ENCODE measurements at places on chromosomes 16 and 17.

DNA sequence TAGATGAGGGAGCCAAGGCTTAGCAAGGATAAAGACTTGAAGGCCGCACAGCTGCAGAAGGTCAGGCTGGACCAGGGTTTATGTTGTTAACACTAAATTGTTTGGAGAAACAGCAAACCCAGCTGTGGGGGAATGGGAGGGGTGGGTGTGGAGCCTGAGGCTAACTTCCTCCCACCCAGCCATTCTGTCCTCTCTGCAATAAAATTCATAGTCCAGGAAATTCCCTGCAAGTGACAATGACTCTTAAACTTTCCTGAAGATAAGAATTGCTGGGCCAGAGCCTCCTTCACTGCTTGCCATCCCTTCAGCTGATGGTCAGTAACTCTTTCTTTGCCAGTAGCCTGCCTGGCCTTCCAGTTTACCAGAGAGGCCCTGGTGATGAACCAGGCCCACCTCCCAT, 19.4 kb upstream of the ATP5MC1 start:
- no peaks in the 10 kb centered on the region for H3K27me3 ChIP-seq
- H3K4me3 ChIP-seq, result no peak overlapping the region
- H3K36me3 ChIP-seq, result no peaks in the 10 kb centered on the region
- peak; percentile 65 for DNase-seq
- peaks cover 50% of the 10 kb centered on the region for H3K4me1 ChIP-seq

DNA sequence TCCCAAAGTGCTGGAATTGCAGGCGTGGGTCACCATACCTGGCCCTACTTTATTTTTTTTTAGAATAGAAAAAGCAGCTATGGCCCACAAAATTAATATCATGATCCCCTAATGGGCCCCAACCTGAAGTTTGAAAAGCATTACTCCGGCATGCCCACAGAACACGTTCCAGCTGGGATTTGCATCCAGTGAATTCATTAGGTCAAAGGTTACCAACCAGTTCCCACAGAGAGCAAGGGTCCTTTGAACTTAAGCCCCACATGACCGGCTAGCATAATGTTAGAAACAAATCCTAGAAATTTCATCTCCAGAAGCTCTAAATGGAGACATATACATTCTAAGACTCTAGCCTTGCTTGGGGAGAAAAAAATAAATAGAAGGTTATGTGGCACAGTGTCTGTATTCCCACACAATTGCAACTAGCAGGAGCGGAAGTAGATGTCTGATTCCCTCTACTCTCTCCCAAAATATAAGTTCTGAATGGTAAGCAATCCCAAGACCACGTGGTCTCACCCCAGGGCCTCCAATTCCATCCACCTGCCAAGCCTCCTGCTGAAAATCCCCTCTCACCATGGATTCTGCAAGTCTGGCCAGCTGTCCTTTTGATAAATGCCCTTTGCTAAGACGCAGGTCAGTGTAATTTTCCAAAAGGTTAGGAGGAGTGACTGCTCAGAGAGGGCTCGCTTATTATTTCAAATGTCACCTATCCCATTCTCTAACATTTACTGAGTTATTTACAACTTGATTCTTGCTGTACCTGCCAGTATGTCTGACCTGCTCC, 395.8 kb downstream of the NPIPA8 start:
- H3K27me3 ChIP-seq, result no peaks in the 10 kb centered on the region
- H3K36me3 ChIP-seq, result no peaks in the 10 kb centered on the region

DNA sequence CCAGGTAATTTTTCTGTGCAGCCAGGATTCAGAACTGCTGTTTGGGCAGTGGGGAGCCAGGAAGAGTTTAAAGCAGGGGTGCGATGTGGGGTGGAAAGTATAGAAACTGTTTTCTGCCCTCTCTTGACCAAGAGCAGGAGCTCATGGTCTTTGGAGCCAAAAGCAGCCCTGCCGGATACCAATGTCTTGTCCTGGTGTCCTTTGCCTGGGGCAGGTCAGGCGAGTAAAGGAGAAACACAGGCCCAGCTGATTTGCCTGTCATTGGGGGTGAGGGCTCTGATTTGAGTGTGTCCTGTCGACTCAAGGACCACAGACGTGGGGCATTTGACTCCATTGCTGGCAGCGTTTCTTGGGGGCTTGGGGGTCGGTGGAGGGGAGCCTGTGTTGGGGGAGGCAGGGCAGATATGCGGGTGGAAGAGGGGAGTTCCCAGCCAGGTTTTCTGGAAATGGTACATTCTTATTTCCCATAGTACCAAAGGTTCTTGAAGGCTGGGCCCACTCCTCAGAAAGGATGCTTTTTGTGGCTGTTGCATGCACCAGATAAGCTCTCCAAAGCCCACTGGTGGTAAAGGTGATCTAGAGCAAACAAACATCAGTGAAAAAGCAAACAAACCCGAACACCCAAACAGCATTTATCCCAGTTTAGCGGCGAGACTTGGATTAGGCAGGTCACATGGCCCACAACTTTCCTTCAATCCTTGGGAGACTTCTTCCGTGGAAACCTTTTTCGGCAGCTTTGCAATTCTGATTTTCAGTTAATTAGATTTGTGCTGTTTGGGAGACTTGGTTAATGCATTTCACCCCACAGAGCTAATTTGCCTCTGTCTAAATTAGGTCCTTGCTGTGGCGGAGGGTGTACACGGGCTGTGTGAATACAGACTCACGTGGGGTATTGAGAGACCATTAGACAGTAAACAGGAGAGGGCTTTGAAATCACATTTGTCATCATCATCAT, 59.0 kb downstream of the MSI2 start:
- peaks cover 9% of the 10 kb centered on the region for H3K36me3 ChIP-seq
- no peaks in the 10 kb centered on the region for H3K27me3 ChIP-seq
- no peak for DNase-seq
- H3K4me3 ChIP-seq, result no peak overlapping the region
- H3K27ac ChIP-seq, result no peak overlapping the region

DNA sequence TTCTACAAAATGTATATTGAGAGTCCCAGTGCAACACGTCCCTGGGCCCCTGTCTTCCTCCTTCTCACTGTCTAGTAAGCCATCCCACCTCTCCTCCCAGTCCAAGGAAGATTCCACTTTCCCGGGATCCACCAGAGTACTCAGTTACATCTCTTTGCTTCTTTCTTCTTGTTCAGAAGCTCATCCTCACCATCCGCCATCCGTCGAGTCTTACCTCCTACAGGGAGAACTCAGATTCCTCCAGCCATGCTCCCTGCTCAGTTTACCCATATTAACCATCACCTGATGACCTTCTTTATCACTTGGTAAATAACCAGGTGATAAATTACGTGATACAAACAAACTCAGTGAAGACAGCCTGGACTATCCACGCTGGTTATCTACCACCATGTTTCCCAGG, 57.1 kb downstream of the CYTH1 start:
- no peak overlapping the region for H3K27ac ChIP-seq
- no peak for DNase-seq
- H3K36me3 ChIP-seq, result peaks cover 5% of the 10 kb centered on the region
- H3K4me3 ChIP-seq, result no peak overlapping the region

DNA sequence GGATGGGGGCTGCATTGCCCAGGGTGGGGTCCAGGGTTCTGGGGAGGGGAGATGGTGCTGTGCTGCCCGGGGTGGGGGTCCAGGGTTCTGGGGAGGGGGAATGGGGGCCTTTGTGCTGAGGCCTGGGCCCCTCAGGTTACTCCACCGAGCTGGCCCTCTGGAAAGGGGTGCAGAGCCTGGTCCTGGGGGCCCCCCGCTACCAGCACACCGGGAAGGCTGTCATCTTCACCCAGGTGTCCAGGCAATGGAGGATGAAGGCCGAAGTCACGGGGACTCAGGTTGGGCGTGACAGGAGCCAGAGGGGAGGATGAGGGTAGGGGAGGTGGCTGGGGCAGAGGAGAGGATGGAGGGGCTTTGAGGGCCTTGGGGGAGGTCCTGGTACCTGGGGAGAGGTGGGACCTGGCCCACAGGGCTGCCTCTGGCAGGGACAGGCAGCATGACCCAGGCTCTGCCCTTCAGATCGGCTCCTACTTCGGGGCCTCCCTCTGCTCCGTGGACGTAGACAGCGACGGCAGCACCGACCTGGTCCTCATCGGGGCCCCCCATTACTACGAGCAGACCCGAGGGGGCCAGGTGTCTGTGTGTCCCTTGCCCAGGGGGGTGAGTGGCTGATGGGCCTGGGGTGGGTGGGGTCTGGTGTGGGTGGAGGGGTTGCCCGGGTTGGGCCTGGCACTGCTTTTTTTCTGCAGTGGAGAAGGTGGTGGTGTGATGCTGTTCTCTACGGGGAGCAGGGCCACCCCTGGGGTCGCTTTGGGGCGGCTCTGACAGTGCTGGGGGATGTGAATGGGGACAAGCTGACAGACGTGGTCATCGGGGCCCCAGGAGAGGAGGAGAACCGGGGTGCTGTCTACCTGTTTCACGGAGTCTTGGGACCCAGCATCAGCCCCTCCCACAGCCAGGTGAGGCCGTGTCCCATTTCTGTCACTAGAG, 7.8 kb downstream of the ITGAX start:
- no peaks in the 10 kb centered on the region for H3K4me1 ChIP-seq
- H3K27ac ChIP-seq, result no peak overlapping the region
- no peaks in the 10 kb centered on the region for H3K27me3 ChIP-seq
- no peaks in the 10 kb centered on the region for H3K36me3 ChIP-seq

DNA sequence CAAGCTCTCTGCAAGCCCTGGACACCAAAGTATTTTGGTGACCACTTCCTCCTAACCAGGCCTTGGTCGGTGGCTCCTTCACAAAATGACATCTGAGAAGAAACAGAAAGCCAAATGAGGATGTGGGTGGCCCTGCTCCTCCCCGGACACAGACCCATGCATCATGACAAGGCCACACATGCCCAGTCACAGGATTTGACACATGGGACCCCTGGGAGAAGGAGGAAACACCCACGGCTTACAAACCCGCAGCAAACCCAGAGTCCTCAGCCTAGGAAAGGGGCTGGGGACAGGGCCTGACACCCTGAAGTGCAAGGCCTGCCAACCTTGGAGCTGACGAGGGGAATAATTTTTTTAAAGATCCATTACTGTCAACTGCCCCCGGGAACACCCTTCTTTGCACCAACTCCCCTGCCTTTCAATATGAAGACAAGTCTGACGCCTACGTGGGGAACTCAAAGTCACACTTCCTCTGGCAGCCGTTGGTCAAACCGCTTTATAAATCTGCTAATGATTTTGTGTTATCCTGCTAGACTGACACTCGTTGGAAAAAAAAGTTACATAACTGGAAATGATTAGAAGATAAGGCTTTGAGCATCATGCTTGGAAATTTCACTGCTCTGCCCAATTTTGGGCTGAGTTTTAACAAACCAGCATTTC, 41.3 kb downstream of the GAS7 start:
- H3K27ac ChIP-seq, result peak overlapping the region; percentile 18
- DNase-seq, result peak; percentile 29
- no peaks in the 10 kb centered on the region for H3K4me1 ChIP-seq
- H3K27me3 ChIP-seq, result no peaks in the 10 kb centered on the region
- H3K36me3 ChIP-seq, result no peaks in the 10 kb centered on the region

Measured in large intestine (tissue), 12 donors.